ENCODE measurements at places on chromosomes 5 and 9.

DNA sequence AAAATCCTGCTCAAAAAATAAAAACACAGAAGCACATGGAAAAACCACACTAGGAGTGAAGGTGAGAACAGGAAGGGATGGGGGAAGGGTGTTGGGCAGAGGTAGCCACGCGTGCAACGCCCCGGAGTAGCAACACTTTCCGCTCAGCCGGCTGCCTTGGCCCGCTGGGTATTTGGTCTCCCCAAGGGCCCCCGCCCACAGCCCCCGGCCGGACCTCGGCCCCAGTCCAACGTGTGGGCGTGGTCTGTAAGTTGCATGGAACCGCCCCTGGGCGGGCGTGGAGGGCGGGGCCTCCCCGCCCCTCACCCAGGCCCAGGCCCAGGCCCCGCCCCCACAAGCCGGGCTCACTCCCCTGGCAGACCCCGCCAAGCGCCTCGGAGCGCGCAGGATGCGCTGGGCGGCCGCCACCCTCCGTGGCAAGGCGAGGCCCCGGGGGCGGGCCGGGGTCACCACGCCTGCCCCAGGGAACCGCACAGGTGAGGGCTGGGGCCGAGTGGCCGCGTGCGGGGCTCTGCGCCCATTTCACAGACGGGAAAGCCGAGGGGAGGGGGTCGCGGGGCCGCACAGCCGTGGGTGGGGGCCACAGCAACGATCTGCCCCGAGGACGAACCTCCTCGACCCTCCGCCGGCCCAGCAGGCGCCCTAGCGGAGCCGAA lies at the start of gene SUSD3:
TSS of gene SUSD3 (plus strand) at position 347 of the 656 bp plus-strand sequence. CDS start at position 389, 42 bp downstream.
- DNase-seq: peak; percentile 18

GRCh38 chr5:167008705-167009104 lies 1282.7 kb upstream of the WWC1 start:
- no peak for DNase-seq

GRCh38 chr5:3198074-3198449 lies 397.6 kb upstream of the IRX1 start:
- DNase-seq: no peak

DNA sequence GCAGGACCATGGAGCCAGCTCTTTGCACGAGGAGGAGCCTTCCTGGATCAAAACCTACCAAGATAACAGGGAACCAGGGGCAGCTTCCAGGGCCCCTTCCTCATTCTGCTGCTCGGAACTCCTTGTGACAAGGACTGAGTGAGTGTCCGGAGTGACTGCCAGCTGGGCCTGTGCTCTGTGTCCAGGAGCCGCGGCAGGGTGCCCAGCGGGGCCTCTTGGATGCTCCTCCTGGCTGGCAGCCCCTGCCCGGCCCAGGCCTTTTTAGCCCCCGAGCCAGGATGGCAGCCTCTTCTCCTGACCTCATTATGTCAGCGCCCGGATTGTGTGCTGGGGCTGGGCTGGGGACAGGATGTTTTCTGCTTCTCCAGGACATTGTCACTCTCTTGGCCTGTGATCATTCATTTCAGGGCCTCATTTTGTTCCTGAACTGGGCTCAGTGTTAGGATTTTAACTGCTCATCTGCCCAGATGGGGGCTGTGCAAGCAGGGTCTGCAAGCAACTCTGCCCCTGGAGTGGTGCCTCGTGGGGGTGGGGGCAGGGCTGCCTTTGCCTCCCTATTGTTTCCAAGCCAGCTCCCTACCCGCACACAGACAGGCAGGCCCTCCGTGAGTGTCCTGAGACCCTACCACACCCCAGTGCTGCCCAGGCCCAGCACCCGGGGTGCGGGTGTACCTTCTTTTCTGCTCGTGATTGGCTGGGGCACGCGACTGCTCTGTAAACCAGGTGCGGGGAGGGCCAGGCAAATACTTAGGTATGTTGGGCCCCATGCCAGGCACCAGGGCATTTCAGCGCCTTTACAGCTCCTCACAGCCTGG lies 161.6 kb downstream of the COL23A1 start:
- no peak for DNase-seq

GRCh38 chr9:14956208-14956607 lies 46.0 kb upstream of the FREM1 start:
- no peak for DNase-seq

DNA sequence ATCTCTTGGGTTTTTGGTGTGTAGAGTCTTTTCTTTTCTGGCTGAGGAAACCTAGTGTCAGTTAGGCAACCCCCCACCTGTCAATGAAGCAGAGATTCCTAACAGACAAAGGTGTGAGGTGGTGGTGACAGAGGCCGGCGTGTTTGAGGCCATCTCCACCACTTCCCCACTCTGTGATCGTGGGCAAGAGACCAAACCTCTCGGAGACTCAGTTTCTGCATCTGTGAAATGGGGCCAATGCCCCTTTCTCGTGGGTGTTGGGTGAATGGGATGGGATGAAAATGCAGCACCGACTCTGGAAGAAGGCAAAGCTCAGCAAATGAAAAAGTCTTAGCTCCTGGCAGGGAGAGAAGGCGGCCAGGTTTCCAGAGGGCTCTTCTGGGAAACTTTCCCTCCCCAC lies 807 bp downstream of the FAM163B start:
- no peak for DNase-seq

DNA sequence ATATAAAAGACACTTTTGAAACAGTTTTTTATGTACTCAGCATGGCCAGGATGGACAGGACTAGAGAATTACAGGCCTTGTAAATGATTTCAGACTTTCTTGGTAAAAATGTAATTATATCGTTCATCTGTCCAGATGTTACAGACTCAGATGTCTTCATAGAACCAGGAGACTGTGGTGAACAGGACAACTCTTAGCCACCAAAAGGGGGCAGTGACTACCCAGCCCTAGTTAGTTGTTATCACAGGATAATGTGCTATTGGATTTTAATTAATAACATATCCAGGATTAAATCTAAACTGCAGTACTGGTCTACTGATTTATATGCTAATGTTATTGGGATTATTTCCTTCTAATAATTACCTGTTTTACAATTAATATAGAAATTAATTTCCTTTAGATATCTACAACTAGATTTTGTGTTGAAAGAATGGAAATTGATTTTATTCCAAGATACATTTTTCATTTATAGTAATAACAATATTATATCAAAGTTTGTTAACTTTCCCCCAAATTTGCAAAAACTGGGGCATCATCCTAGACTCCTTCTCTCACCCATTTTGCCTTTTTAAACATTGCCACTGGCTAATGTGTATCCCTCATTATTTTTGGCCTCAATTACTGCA lies 99.4 kb downstream of the MTREX start:
- no peak for DNase-seq

DNA sequence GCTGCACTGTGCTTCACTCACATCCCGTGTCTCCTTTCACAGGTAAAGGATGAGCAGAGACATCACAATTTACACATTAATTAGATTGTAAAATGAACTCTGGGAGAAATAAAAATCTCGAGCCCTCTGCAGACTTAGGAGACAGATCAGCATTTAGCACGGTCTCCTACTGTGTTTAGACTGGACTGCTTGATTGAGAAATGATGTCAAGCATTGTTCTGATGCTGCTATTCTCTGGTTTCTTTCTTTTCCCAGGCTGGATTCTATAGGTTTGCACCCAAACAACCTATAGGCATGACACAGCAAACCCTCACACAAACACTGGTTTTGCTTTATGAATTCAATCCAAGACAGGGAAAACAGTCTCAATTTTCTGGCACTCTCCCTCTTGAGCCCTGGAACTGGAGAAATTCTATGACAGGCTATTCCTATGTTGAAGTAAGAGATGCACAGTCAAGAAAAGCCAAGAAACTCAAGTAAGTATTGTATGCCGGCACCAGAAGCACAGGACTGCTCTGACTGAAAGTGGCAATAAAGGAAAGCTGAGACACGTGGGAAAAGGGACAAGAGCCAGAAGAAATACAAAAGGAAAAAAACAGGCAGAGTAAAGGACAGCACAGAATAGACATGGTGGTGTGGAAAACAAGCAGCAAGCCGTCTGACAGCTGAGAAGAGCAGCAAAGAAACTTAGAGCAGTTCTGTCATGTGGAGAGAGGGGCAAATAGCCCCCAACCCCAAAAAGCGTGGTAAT lies 24.8 kb upstream of the ERAP2 start:
- DNase-seq: no peak

DNA sequence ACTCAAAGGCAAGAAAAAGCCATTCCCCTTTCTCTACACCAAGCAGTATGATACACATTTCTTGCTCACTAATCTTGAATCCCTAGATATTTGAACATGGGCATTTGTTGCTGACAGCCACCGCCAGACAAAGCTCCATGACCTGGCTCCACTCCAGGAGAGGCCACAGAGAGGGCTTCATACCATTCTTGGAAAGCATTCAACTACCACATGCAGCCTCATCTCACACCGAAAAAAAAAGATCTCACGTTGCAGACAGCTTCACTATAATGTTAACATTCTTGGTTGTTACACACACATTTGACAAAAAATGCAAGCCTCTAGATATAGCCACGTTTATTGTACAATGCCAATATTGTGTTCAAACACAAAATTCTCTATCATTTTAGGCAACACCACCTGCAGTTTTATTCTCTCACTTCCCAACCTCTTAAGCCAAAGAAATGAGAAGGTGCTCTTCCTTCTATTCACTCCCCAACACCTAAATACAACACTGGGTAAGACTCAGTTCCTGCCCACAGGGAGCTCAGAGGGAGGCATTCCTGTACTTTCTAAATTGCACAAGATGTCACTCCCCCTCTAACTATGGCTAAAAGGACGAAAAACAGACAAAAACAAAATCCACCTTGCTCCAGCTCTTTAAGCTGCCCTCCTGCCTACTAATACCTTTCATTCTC lies 222.4 kb downstream of the TSSK1B start:
- no peak for DNase-seq
